ENCODE measurements at places on chromosomes 12 and 14.

GRCh38 chr14:41604721-41605531 is 1.8 kb upstream of the LRFN5 start:
- DNase-seq: no peak

DNA sequence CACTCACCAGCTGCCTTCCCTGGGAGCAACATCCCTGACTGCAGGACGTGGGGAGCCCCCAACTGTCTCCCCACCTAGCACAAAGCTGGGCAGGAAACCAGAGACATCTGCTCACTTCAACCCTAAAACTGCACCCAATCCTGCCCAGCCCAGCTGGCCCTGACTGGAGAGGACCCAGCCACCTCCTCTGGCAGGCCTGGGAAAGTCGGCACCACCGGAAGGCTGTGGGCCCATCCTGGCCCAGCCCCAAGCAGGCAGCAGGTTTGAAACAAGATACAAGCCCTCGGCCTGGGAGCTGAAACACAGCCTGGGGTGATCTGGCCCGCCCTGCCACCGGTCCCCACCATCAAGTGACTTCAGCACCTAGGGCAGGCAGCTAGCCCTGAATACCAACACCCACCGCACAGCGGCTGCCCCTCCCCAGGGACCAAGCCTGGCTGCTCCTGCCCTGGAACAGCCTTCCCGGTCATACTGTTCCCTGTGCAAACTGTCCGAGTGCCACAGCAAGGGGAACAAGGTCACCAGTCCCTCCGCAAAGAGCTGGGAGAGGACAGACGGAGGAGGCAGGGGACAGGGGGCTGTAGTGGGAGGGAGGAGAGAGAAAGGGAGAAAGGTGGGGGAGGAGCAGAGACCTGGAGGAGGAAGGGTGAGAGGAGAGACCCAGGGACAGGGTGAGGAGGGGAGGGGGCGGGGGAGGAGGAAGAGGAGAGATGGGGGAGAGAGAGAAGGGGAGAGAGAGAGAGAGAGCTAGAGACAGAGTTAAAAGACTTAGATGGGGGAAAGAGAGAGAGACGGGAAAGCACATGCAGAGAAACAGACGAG is 115.7 kb downstream of the RFLNA start:
- no peak for DNase-seq

DNA sequence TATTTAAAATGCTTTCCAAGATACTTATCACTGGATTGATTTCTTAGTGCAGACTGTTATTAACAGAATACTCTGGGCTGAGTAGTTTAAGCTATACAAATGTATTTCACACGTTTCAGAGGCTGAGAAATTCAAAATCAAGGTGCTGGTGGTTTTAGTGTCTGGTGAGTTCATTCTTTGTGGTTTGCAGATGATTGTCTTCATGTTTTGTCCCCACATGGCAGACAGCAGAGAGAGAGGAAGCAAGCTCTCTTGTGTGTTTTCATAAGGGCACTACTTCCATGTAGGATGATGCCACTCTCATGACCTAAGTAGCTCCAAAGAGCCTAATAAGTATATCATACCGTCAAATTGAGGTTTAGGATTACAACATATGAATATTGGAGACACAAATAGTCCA is 1348.9 kb upstream of the FLRT2 start:
- DNase-seq: no peak

GRCh38 chr14:80564051-80564450 is 352.7 kb upstream of the DIO2 start:
- DNase-seq: no peak

DNA sequence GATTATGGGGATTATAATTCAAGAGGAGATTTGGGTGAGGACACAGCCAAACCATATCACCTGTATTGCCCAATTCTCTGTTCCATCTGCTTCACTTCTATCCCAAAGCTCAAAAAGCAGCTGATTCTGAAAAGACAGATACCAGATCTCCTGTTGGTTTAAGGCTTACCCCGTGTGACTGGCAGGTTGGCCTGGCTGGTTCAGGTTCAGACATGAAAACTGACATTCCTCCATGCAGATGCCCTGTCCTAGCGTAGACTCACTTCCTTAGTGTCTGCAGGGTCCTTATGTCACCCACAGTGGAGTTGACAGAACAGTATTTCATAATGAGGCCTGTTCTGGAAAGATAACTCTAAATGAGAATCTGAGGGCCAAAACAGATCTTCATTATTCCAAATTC is 61.1 kb upstream of the FLRT2 start:
- no peak for DNase-seq

- DNase-seq: no peak
These were observed 259.6 kb upstream of the TBX3 start for GRCh38 chr12:114943601-114944000.

GRCh38 chr12:67625004-67625403 is 23.5 kb upstream of the DYRK2 start:
- no peak for DNase-seq

- DNase-seq: no peak
These were observed 49.4 kb downstream of the MOK start for GRCh38 chr14:102255401-102256190.

- DNase-seq: no peak
These were observed 2.0 kb upstream of the WSCD2 start for GRCh38 chr12:108126990-108127501.

GRCh38 chr12:91813701-91814100 is 331.9 kb downstream of the BTG1 start:
- DNase-seq: no peak

DNA sequence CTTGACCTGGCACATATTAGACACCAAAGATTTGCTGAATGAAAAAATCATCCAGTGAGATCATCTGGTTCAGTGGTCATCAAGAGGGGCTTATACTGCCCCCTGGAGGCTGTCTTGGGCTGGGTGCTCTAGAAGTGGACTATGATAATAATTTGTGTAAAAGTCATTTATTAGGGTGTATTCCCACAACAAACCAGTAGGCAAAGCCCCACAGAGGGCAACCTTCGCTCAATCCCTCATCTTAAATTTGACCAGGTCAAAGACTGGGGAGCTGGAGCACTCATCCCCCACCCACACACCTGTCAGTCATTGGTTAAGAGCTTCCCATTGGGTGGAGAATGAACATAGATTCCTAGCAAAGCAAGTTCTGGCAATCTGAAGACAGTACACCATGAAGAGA is 20.0 kb upstream of the FICD start:
- no peak for DNase-seq

DNA sequence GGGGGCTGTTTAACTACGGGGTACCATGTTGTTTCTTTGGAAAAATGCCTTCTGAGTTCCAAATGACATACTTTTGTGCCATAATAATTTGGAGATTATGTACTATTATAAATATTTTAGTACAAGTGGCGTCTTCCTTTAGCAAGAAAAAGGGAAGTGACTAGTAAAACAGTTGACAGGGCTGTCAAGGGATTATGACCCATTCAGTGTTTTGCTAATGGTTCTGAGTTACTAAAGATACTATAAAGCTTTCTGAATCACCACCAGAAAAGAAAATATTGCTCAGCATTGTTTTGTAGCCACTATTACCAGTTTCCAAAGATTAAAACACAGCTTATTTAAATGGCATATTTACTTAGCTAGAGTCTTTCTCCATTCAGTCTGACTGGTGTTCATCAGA is 334.9 kb downstream of the SNAPC1 start:
- no peak for DNase-seq

DNA sequence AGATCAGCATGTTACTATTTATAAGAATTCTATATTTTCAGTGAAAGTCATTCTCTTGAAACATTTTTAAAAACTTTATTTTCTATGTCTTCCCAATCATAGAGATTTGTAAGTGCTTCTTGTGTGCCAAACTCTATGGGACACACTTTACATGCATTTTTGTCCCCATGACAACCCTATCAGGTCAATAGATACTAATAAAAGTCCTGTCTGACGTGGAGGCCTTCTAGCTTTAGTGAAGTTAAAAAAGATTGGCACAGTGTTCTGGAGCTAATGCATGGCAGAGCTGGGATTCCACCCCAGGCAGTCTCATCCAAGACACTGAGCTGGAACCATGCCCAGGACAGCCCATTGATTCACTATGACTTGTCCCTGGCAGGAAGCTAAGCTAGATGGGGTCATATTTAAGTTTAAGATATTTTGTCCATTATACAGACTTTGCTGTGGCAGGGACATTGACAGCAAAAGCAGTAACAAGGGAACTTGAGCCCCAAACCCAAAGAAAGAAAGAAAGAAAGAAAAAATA is 28.1 kb downstream of the TTC6 start:
- no peak for DNase-seq

DNA sequence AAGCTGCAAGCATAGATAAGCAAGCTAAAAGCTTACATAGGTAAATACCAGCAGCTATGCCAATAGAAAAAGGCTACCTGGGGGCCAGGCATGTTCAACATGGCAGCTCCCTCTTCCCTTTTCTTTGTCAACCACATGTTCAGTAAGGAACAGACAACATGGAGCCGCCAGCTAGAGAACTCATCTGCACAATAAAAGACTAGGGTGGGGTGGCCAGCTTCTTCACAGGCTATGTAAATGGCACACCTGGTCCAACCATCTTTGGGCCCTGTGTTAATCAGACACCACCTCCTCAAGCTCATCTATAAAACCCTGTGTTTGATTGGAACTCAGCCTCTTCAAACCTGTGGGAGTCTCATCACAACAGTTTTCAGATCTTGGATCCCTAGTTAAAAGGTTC is 129.7 kb upstream of the TMPO start:
- no peak for DNase-seq

DNA sequence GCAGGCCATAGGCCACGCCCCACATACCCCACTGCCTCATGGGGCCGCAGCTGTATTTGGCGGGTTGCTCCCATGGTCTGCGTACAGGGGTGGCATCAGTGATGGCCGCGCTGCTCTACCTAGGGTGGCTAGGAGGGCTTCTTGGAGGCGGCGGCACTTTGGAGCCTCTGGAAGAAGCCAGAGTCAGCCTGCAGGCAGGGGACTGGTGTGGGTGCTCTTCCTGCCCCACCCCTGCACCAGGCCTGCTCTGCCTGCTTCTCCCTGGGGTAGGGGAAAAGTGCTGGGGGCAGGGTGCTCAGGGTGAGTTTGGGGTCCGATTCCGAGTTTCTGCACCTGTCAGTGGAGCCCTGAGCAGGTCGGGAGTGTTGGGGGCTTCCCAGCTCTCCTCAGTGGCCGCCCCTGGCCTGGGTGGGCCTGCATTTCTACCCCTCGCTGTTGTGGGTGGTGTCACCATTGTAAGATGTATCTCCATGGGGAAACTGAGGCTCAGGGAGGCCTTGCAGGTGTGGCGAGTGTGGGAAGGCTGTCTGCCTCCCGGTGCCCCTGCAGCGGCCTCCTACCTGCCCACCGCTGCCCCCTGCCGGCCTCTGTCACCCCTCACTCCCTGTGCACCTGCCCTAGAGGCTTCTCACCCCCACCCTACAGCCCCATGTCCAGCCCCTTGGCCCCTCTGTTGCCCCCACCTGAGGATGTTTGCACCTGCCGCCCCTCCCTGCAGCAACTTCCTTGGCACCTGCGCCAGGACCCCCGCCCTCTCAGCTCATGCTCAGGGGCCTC is 5.5 kb downstream of the CEP170B start:
- DNase-seq: peak; percentile 34

DNA sequence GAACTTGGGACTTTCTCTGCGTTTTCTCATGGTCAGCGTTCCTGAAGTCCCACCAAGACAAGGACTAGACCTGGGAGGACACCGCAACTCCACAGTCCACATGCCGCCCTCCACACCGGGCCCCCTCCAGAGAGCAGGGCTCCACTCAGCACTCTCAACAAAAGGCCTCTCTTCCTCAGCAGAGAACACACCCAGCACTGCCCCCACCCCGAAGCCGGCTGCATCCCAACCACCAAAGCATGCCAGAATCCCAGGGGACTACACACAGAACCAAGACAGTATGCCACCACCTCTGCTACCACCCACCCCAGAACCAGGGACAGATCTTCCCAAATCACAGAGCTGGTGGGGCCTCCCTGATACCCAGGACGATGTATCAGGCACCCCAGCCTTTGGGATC is 88.3 kb downstream of the BCL11B start:
- DNase-seq: no peak

- no peak for DNase-seq
These were observed 113.3 kb downstream of the PTPRO start for GRCh38 chr12:15435597-15435996.

- no peak for DNase-seq
These were observed 71.1 kb downstream of the PRKD1 start for GRCh38 chr14:29856516-29856915.

DNA sequence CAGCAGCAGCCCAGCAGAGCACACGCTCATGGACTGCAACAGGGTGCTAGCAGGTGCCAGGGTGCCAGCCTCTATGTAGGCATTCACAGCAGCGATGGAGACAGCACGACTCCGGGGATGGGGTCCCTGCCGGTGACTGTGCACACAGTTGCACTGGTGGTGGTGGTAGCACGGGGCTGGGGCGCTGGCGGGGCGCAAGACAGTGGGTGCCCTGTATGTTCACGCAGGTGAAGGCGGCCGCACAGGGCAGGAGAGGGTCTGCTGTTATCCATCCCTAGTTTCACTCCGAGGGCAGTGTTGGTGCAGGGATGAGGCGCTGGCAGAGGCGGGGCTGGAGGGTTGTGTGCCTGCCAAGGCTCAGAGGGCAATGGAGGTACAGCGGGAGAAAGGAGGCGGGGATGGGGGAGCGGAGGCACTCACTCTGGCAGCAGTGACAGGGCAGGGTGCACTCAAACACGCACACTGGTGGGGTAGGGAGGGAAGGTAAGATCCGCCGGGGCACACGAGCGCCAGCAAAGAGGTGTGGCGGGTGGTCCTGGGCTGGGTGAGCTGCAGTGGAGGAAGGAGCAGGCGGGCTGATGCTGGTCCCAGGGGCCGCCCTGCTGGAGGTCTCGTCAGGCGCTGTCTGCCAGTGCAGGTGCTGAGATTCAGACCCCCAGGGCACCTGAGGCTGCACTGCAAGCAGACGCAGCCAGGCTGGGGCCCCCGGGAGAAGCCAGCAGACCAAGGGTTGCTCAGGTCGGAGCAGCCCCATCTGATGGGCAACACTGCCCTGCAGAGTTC is 76.7 kb downstream of the GALC start:
- DNase-seq: no peak

- no peak for DNase-seq
These were observed 193.1 kb downstream of the APAF1 start for GRCh38 chr12:98838231-98838647.

DNA sequence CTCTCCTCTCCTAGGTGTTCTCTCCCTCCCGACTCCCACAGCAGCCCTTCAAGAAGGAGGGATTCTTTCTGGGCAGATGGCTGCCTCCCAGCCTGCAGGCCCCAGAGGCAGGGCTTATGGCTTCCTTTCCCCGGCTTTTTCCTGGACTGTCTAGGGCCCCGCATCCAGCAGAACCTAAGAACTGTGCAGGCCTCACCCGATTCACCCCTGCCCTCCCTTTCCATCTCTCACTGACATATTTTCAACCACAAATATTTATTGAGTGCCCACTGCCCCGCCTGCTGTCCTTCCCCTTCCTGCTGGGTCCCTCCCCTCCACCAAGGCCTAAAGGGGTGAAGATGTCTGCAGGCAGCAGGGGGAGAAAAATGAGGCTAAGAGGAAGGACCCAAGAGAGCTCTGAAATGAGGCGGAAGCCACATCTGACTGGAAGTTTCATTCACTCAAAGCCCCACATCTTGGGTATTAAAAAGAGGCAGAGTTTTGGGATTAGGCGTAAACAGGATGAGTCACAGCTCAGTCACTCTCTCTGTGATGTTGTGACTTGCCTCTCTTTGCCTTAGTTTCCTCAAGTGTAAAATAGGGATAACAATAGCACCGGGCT is 2.9 kb downstream of the SCNN1A start:
- DNase-seq: no peak
